H1 (cell line): ENCODE measurements at places on chromosomes 1 and 21.
A peak's percentile ranks its signal among the peaks of the same experiment; 100 is the strongest.

DNA sequence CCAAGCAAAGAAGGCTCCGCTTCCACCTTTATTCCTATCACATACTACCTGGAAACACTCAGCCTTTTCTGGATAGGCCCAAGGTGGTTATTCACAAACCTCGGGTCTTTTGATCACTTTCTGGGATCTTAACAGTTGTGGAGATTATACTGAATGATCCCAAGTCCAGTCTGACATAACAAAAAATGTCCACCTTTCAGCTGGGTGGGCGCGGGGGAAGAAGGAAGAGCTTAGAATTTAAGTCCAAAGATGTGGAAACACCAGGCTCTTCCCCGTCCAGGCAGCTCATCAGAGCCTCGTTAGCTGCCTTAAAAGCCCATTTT is 338 bp upstream of the C1orf53 start:
- no peaks in the 10 kb centered on the region for H3K36me3 ChIP-seq
- H3K4me3 ChIP-seq, result peak overlapping the region; percentile 48
- H3K27ac ChIP-seq, result peak overlapping the region; percentile 73; the same call in 1 of the 2 replicates

DNA sequence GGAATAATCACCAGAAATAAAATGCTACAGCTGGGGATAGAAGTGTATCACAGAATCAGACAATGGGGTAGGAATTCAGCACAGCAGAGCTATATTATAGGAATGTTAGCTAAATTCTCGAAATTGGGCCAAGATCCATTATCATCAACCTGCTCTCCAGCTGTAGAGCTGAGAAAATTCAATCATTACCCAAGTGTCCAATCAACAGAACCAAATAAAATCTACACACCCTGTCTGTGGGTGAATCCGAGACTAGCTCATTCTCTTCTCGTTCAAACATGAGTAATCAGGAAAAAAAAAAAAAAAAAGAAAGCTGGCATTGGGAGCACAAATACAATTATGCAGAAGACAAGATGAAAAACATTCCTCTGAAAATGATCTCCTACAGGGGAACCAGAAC is 119.2 kb downstream of the CDC7 start:
- no peak for DNase-seq
- no peak overlapping the region for H3K27ac ChIP-seq
- no peak overlapping the region for H3K4me3 ChIP-seq
- H3K4me1 ChIP-seq, result peaks cover 4% of the 10 kb centered on the region; the same call in 1 of the 2 replicates
- no peaks in the 10 kb centered on the region for H3K27me3 ChIP-seq
- no peaks in the 10 kb centered on the region for H3K36me3 ChIP-seq

- H3K36me3 ChIP-seq, result peaks cover 82% of the 10 kb centered on the region
- H3K27ac ChIP-seq, result no peak overlapping the region
- no peaks in the 10 kb centered on the region for H3K27me3 ChIP-seq
Observed at GRCh38 chr1:160226623-160227022, 21.4 kb downstream of the PEA15 start.

DNA sequence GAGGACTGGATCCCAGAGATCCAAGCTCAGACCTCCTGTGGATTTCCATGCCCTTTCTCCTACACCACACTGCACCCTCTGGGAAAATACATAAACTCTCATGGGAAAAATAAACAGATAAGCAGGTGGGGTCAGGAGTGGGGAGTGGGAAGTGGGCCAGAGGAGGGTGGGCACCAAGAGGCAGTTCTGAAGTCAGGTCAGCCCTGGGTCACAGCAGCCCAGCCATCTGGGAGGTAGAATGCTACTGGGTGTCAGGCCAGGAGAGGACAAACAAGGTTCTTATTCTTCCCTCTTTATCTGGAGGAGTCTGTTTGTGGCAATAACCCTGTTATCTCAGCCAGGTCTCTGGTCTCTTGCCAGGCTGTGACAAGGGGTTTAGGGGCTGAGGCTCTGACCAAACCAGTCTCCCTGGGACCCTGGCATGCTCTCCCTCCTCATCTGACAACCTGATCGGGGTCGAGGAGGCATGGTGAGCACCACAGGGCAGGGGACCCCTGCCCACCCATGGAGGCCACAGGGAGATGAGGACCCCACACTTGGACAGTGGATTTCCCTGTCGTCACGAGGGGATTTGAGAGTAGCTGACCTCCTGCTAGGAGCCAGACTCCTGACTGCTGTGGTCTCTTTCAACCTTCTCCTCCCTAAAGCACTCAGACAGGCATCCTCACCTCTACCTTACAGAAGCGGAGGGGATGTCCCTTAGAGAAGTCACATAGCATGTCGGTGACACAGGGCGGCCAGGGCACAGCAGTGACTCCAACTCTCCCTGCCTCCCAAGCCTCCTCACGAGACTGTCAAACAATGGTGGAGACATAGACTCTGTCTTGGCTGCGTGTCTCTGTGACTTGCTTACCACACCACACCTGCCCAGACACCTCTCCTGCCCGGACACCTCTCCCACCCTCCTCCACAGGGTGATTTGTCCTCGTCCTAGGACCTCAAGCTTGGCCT is 51.3 kb upstream of the IFFO2 start:
- no peaks in the 10 kb centered on the region for H3K27me3 ChIP-seq
- no peaks in the 10 kb centered on the region for H3K36me3 ChIP-seq
- no peak overlapping the region for H3K27ac ChIP-seq
- no peak overlapping the region for H3K4me3 ChIP-seq
- H3K4me1 ChIP-seq, result peaks cover 7% of the 10 kb centered on the region
- peak; percentile 22 for DNase-seq

DNA sequence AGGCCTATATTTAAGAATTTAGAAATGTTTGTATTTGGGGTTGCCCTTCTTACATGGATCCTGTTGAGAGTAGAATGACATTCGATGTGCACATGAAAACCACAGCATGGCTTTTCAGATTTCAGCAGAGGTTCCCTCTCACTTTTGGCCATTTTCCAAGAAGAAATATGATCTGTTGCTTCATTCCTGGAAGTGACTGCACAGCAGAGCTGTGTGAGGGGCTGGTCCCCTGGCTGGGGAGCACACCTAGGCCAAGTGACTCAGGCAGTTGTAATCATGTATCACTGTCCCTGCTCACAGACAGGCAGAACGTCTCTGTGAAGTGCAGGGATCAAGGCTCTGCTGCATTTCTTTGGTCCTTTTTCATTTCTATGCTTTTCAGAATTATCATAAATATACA is 32.3 kb downstream of the AGT start:
- no peak for DNase-seq
- no peak overlapping the region for H3K27ac ChIP-seq
- no peaks in the 10 kb centered on the region for H3K4me1 ChIP-seq
- H3K27me3 ChIP-seq, result no peaks in the 10 kb centered on the region
- H3K36me3 ChIP-seq, result peaks cover 46% of the 10 kb centered on the region

GRCh38 chr1:197621761-197622160 is 153.5 kb downstream of the DENND1B start:
- no peaks in the 10 kb centered on the region for H3K27me3 ChIP-seq
- H3K27ac ChIP-seq, result no peak overlapping the region
- H3K4me3 ChIP-seq, result no peak overlapping the region
- DNase-seq, result no peak
- H3K36me3 ChIP-seq, result no peaks in the 10 kb centered on the region
- no peaks in the 10 kb centered on the region for H3K4me1 ChIP-seq

DNA sequence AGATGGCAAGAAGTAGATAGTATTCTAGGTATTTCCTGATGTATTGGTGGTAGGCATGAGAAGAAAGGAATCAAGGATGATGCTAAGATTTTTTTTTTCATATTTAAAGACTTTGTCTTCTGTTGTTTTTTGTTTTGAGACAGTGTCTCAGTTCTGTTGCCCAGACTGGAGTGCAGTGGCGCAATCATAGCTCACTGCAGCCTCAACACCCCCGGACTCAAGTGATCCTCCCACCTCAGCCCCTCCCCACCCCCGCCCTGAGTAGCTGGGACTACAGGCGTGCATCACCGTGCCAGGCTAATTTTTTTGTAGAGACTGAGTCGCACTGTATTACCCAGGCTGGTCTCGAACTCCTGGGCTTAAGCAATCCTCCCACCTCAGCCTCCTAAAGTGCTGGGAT is 2.8 kb upstream of the CAPZB start:
- H3K4me1 ChIP-seq, result peaks cover 8% of the 10 kb centered on the region
- H3K27ac ChIP-seq, result no peak overlapping the region
- H3K36me3 ChIP-seq, result no peaks in the 10 kb centered on the region
- DNase-seq, result no peak
- no peaks in the 10 kb centered on the region for H3K27me3 ChIP-seq

- DNase-seq, result peak; percentile 39
- no peaks in the 10 kb centered on the region for H3K4me1 ChIP-seq
- no peaks in the 10 kb centered on the region for H3K36me3 ChIP-seq
- no peaks in the 10 kb centered on the region for H3K27me3 ChIP-seq
- no peak overlapping the region; the same call in 1 of the 2 replicates for H3K27ac ChIP-seq
Observed at GRCh38 chr1:22328331-22329147, 123.1 kb upstream of the ZBTB40 start.

GRCh38 chr1:18931730-18932129 is 24.7 kb downstream of the IFFO2 start:
- no peak overlapping the region for H3K27ac ChIP-seq
- no peak overlapping the region for H3K4me3 ChIP-seq
- DNase-seq, result no peak
- no peaks in the 10 kb centered on the region for H3K27me3 ChIP-seq
- no peaks in the 10 kb centered on the region for H3K36me3 ChIP-seq
- no peaks in the 10 kb centered on the region for H3K4me1 ChIP-seq
